ENCODE measurements at places on chromosomes 2 and 18. TPM values are rescaled to one million over a fixed set of nuclear protein-coding genes. Genes with fewer than 3 reads are reported as not detected.

DNMT3A gene
- total RNA-seq, result 102 TPM

- no peak for DNase-seq
These were observed 440.3 kb upstream of the HNMT start for GRCh38 chr2:137523931-137524330.

DNA sequence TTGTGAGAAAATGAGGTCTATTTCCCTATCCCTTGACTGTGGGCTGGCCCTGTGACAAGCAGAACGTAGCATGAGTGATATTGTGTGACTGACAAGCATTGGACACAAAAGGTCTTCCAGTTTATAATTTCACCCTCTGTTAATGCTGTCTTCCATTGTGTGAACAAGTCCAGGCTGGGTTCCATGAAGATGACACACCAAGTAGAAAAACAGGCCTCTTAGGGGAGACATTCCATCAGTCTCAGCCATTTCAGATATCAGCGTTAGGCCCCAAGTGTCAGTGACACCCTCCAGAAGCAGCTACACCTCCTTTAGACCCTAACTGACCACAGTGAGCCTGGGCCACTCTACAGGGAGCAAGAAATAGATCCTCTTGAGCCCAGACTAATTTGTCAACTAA is 511.3 kb downstream of the FBXO15 start:
- no peak for DNase-seq

GRCh38 chr2:11764920-11765319 is 18.5 kb downstream of the LPIN1 start:
- no peak for DNase-seq

- DNase-seq, result no peak
These were observed 7.6 kb downstream of the TTC39C start for GRCh38 chr18:24022161-24022560.

- DNase-seq, result peak; percentile 88
These were observed 3.5 kb upstream of the BCL2 start for GRCh38 chr18:63322908-63323634.

DNA sequence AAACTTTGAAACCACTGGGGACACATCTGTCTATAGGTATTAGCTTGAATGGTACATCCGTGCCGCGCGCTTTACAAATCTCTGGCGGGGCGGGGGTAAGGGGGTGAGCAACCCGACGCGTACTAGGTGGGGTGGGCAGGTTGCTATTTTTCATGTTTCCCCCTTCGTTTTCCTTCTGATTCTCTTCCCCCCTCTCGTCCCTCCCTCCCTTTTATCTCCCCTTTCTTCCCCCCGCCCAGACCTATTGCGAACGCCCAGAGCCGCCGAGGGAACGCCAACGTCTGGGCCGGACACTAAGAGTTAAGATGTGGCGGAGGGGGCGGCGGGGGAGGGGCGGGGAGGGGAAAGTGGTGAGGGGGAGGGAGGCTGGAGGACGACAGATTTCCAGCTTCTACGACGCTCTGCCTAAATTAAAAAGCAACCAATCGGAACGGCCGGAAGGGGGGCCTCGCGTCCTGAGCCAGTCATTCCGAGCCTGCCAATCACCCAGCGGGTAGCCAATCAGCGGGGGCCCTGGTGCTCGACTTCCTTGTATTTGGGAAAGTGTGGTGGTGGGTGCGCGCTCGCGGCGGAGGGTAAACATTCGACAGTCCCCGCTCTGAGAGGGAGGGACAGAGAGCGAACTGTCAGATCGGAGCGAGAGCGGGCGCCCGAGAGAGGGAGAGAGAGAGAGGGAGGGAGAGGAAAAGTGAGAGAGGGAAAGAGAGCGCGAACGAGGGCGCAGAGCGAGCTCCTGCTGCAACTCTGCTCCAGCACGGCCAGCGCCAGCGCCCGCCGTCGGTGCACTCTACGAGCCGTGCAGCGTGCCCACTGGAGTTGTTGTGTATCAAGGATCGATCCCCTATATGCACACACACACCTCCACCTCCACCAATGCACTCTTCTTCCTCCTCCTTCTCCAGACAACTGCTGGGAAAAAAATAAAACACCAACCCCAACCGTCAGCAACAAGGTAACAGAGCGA is at the start of gene POU3F3:
TSS of gene POU3F3 (plus strand) at position 582 of the 964 bp plus-strand sequence. CDS start 1,396 bp downstream, outside the sequence.
- DNase-seq, result peak; percentile 74

Measured in activated CD4-positive, alpha-beta T cell treated with anti-CD3 and anti-CD28 coated beads, Interleukin-2, amount 10 ng/mL, durations not matched to agents 24 days and 14 days (primary cell).